ENCODE measurements at places on chromosomes 2 and 18. TPM values are rescaled to one million over a fixed set of nuclear protein-coding genes. Genes with fewer than 3 reads are reported as not detected.

Gene CELF4
- not detected for total RNA-seq

Gene BARD1
- total RNA-seq, result 8.4 TPM

- no peak overlapping the region for H3K4me3 ChIP-seq
- no peak for DNase-seq
- H3K27ac ChIP-seq, result no peak overlapping the region
Measured at GRCh38 chr2:73907840-73908452, 15.1 kb downstream of the ACTG2 start.

DNA sequence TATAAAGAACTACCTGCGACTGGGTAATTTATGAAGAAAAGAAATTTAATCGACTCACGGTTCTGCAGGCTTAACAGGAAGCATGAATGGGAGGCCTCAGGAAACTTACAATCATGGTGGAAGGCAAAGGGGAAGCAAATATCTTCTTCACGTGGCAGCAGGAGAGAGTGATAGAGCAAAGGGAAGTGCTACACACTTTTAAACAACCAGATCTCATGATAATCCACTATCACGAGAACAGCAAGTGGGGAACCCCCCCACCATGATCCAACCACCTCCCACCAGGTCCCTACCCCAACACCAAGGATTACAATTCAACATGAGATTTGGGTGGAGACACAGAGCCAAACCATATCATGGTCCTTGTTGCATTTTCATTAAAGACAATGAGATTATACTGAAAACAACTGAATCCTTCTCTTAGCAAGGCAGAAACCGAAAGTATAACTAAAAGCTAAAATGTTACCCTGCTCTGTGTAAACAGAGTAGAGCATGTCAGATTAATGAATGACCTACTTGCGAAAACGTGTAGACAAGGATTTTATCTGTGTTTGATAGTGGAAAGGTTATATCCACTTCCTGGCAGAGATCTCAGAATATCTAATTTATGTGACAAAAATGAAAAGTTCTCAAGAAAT, 60.1 kb upstream of the RBBP8 start:
- no peak overlapping the region for H3K4me3 ChIP-seq
- no peaks in the 10 kb centered on the region for H3K4me1 ChIP-seq
- no peak for DNase-seq
- H3K27ac ChIP-seq, result no peak overlapping the region
- H3K36me3 ChIP-seq, result no peaks in the 10 kb centered on the region

GRCh38 chr2:48232351-48232750, 297.6 kb upstream of the STON1 start:
- DNase-seq, result no peak
- no peaks in the 10 kb centered on the region for H3K4me1 ChIP-seq
- no peak overlapping the region for H3K27ac ChIP-seq
- H3K27me3 ChIP-seq, result no peaks in the 10 kb centered on the region

GRCh38 chr2:102425441-102426132, 2.6 kb downstream of the IL18RAP start:
- no peak for DNase-seq
- no peak overlapping the region for H3K4me3 ChIP-seq
- no peaks in the 10 kb centered on the region for H3K27me3 ChIP-seq

DNA sequence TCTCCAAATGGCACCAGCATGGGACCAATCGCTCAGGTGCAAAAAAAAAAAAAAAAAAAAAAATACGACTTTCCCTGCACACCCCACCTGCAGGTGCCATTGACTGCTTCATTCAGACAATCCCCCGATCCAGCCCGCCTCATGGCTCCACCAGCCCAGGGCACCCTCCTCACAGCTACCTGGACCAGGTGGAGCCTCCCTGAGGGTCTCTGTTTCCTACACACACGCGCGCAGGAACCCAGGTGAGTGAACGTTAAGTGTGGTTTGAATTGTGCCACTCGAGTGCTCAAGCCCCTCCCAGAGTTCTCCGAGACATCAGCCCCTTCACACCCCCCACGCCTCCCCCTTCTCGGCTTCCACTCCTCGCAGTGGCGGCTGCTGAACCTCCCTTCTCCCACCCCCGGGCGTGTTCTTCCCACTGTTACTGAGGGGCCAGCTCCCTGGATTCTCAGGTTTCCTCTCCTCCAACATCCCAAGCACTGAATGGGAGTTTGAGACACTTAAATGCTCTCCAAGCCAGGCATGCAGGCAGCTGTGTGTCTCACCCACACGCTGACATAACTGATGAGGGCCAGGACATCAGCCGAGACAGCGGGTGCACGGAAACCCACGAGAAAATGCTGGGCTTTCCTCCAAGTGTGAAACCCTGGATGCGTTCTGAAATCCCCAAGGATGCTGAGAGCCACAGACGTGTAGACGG, 88.8 kb upstream of the SNTG2 start:
- no peaks in the 10 kb centered on the region for H3K27me3 ChIP-seq
- no peaks in the 10 kb centered on the region for H3K36me3 ChIP-seq
- H3K4me3 ChIP-seq, result no peak overlapping the region
- H3K4me1 ChIP-seq, result no peaks in the 10 kb centered on the region
- no peak for DNase-seq

Gene CAPN14
- 0.19 TPM for total RNA-seq

Gene RFTN2
- total RNA-seq, result 3.4 TPM

DNA sequence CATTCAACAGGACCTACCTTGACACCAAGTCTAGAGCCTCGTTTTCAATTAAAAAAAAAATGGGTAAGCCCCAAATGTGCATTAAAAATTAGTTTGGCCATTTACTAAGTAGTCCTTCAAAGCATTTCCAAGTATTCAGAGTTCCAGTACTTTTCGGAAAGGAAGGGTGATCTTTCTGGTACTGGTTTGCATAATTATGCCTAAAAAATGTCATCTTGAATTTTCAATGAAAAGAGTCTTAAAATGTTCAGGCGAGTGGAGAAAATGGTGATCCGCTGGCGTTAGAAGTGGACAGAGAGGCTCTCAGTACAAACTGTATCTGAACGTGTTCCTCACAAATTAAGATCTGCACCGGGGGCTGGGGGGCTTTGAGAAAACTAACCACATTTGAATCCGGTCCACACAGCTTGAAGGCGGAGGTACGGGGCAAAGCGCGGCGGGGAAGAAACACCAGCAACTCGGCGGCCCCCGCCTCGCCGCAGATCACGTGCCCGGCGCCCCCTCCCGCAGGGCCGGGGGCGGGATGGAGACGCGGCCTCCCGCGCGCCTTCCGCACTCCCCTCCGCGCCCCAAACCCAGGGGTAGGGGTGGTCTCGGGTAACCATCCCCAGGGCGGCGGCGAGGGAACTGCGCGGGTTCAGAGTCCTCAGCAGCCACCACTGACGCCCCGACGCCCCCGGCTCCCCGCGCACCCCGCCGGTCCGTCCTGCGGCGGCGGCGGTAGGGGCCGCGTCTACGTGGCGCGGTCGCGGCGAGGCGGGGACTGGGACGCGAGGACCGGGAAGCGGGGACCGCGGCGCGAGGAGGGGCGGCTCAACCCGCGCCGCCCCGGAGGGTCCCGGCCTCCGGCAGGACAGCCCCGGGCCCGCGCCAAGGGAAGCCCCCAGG, 564 bp downstream of the LPIN2 start:
- H3K4me1 ChIP-seq, result peaks cover 8% of the 10 kb centered on the region
- peaks cover 10% of the 10 kb centered on the region for H3K36me3 ChIP-seq
- H3K4me3 ChIP-seq, result peak overlapping the region; percentile 90
- peak overlapping the region; percentile 82 for H3K27ac ChIP-seq
- no peaks in the 10 kb centered on the region for H3K27me3 ChIP-seq

- no peak overlapping the region for H3K27ac ChIP-seq
- no peak for DNase-seq
- no peaks in the 10 kb centered on the region for H3K36me3 ChIP-seq
Measured at GRCh38 chr18:79883461-79884293, 67.8 kb downstream of the SLC66A2 start.

GRCh38 chr18:79988071-79988450, 302 bp downstream of the TXNL4A start:
- peaks cover 28% of the 10 kb centered on the region for H3K4me1 ChIP-seq
- H3K27ac ChIP-seq, result peak overlapping the region; percentile 89
- peak overlapping the region; percentile 90 for H3K4me3 ChIP-seq
- H3K36me3 ChIP-seq, result peaks cover 21% of the 10 kb centered on the region
- no peaks in the 10 kb centered on the region for H3K27me3 ChIP-seq
- peak; percentile 66 for DNase-seq

Gene TXNDC2
- not detected for total RNA-seq

GRCh38 chr2:106338043-106338442, 130.2 kb downstream of the RGPD3 start:
- no peak for DNase-seq
- H3K27me3 ChIP-seq, result no peaks in the 10 kb centered on the region
- no peak overlapping the region for H3K4me3 ChIP-seq
- no peak overlapping the region for H3K27ac ChIP-seq

Gene MAP2
- 6.2 TPM for total RNA-seq

DNA sequence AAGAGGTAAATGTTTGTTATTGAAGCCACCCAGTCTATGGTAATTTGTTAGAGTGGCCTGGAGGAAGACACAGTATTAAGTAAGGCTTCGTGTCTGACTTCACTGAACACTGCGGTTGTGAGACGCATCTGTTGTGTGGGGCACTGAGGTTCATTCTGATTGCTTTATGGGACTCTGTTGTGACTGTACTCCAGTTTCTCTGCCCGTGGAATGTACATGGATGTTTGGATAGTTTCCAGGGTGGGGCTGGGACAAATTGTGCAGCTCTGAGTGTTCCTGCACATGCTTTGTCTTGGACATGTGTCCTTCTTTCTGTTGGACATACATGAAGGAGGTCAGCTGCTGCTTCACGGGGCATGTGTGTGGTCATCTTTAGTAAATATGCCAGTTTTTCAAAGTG, 58.6 kb downstream of the ODC1 start:
- no peak overlapping the region for H3K27ac ChIP-seq
- H3K4me1 ChIP-seq, result peaks cover 15% of the 10 kb centered on the region
- no peak for DNase-seq
- H3K27me3 ChIP-seq, result no peaks in the 10 kb centered on the region
- no peaks in the 10 kb centered on the region for H3K36me3 ChIP-seq

DNA sequence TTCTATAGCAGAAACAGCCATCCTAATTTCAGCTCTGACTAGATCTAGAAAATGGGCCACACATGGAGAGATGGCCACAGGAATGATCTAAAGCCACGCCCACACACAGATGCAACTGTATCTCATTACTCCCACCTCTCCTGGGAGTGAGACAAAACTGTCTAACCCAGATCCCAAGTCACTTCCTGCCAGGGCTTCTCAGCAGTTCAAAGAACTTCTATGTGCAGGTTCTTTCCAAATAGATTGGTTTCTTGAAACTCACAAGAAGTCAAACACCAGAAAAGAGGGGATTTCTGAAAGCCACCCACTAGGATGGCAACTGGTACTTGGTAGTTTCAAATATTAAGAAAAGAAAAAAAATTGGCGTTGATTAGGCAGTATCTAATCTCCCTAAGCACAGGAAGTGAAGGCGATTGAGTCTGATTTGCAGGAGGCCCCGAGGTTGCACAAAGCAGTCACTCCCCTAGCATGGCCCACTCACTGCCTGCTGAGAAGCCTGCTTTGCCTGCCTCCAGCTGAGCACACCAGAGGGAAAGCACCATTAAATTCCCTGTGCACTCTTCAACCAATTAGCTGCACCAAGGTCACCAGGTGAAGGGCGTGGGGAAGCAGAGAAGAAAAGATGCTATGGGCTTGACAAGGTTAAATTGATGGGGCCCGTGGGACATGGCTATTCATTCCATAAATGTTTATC, 51.1 kb downstream of the PAPOLG start:
- peaks cover 7% of the 10 kb centered on the region for H3K4me1 ChIP-seq
- H3K27ac ChIP-seq, result no peak overlapping the region
- H3K27me3 ChIP-seq, result no peaks in the 10 kb centered on the region

Gene WIPF1
- 73.2 TPM for total RNA-seq

Gene MORN2
- 18.7 TPM for total RNA-seq

Gene DSG1
- 5.6 TPM for total RNA-seq

GRCh38 chr2:157326698-157327097, 1.1 kb upstream of the ERMN start:
- DNase-seq, result no peak
- no peaks in the 10 kb centered on the region for H3K36me3 ChIP-seq
- H3K4me1 ChIP-seq, result peaks cover 7% of the 10 kb centered on the region
- no peak overlapping the region for H3K27ac ChIP-seq
- H3K4me3 ChIP-seq, result no peak overlapping the region

DNA sequence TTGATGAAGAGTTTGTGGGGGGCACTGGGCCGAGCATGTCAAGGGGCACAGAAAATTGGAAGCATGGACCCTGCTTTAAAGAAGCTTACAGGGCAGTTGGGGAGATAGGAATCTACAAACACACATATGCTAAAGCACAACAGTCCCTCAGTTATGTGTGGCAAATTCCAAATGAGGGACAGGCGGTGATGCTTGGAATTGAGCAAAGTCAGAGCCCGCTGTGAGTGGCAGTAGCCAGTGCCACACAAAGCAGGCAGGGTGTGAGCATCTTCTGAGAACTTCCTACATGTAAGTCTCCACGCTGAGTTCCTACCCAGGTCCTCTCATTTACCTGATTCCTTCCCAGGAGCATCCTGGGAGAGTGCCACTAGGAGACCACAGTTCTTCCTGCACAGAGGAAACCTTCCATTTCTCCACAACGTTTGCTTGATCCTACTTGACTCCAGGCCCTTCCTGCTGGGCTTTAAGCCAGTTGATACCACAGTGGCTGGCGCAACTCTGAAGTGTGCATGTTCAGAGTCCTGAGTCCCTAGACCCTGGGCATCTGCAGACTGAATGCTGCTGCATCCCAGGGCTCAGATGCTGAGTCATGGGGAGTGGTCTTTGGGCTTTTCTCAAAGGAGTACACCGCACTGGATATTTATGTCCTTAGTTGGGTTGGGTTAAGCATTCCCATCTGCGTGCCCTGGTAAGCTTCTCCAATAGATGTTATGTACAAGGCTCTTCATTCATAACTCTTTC, 287.3 kb upstream of the REV1 start:
- H3K27me3 ChIP-seq, result no peaks in the 10 kb centered on the region
- H3K36me3 ChIP-seq, result no peaks in the 10 kb centered on the region
- H3K4me3 ChIP-seq, result no peak overlapping the region

- no peaks in the 10 kb centered on the region for H3K27me3 ChIP-seq
- DNase-seq, result no peak
- H3K4me1 ChIP-seq, result peaks cover 3% of the 10 kb centered on the region
- H3K4me3 ChIP-seq, result no peak overlapping the region
Measured at GRCh38 chr2:241350878-241351639, 5.0 kb upstream of the FARP2 start.

Gene PSMA8
- total RNA-seq, result not detected

Gene CACNB4
- total RNA-seq, result 0.82 TPM

GRCh38 chr2:47016172-47016913, 100.7 kb upstream of the MCFD2 start:
- DNase-seq, result no peak
- H3K4me3 ChIP-seq, result no peak overlapping the region
- H3K27ac ChIP-seq, result peak overlapping the region; percentile 39
- H3K36me3 ChIP-seq, result peaks cover 15% of the 10 kb centered on the region
- peaks cover 17% of the 10 kb centered on the region for H3K4me1 ChIP-seq
- H3K27me3 ChIP-seq, result no peaks in the 10 kb centered on the region

Gene C18orf63
- not detected for total RNA-seq

Gene PDE11A
- 2.3 TPM for total RNA-seq

GRCh38 chr2:71306762-71307161, 24.8 kb upstream of the ZNF638 start:
- H3K36me3 ChIP-seq, result no peaks in the 10 kb centered on the region
- H3K27me3 ChIP-seq, result no peaks in the 10 kb centered on the region
- H3K4me1 ChIP-seq, result peaks cover 8% of the 10 kb centered on the region
- no peak overlapping the region for H3K4me3 ChIP-seq

Gene CYP27A1
- 20.4 TPM for total RNA-seq
